ENCODE measurements at places on chromosomes 5 and 9. TPM values are rescaled to one million over a fixed set of nuclear protein-coding genes. Genes with fewer than 3 reads are reported as not detected.
A peak's percentile ranks its signal among the peaks of the same experiment; 100 is the strongest.

DNA sequence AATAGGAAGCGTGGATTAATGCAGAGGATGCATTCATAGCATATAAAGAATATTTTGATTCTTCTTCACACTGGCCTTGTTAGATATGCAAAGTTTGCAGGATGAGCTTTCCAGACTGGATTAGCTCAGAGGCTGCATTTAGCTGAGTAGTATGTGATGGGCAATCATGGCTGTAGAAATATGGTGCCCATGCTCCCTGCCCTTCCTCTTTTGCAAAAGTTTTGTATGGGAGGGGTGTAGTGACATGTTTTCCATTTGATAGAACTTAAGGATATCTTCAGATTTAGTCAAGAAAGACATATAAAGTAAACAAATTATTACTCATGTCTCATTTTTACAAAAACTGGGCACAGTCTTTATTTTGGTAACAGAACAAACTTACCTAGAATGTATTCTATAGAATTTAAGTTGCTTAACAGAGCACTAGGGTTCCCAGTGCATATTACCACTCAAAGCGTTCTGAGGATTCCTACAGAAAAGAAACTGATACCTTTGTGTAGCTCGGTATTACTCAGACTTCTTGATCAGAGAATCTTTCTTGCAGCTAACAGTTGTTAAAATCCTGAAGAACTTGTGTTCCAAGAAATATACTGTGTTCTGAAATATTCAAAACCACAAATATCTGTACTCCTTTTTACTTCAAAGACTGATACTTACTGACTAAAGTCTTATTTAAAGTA lies 9.8 kb downstream of the GTF3C4 start:
- peaks cover 32% of the 10 kb centered on the region for H3K36me3 ChIP-seq
- H3K27ac ChIP-seq: peak overlapping the region; percentile 71
- H3K4me3 ChIP-seq: peak overlapping the region; percentile 67
- H3K27me3 ChIP-seq: no peaks in the 10 kb centered on the region
- H3K4me1 ChIP-seq: peaks cover 15% of the 10 kb centered on the region

SHB gene
- total RNA-seq: 0.14 TPM

- peaks cover 7% of the 10 kb centered on the region for H3K4me1 ChIP-seq
- H3K27ac ChIP-seq: no peak overlapping the region
- no peak overlapping the region for H3K4me3 ChIP-seq
- DNase-seq: no peak
- H3K27me3 ChIP-seq: no peaks in the 10 kb centered on the region
Measured at GRCh38 chr9:35679766-35680330, 6.1 kb downstream of the CA9 start.

DNA sequence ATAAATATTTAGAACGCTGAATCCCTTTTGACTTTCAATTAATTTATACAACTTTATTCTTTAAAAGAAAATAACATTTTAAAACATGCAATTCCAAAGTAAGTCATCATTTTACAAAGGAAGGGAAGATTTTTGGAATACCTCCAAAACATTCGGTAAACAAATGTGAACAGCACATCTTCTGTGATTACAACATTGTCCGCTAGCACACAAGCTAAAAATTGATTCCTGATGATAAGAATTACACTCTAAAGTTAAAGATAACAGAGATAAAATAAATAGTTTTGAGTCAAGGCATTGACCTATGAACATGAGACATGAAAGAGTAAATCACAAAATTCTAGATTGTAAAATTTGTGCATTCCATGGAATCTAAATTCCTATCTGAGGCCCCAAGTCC lies 56.2 kb upstream of the TRAF1 start:
- no peak overlapping the region for H3K4me3 ChIP-seq
- no peak overlapping the region for H3K27ac ChIP-seq
- no peaks in the 10 kb centered on the region for H3K36me3 ChIP-seq
- peaks cover 5% of the 10 kb centered on the region for H3K4me1 ChIP-seq

Data from natural killer cell treated with Interleukin-12 subunit alpha and Interleukin-12 subunit beta and Interleukin-15 and Interleukin-18, amount 100 ng/mL, for 72 hours (primary cell).